ENCODE measurements at places on chromosomes 4 and X.

- no peak for DNase-seq
These were observed 291.5 kb upstream of the BOD1L1 start for GRCh38 chr4:13918991-13919441.

GRCh38 chrX:51155157-51155556 is 177.5 kb upstream of the NUDT10 start:
- no peak for DNase-seq

GRCh38 chr4:79232540-79232939 is 93.3 kb downstream of the NAA11 start:
- DNase-seq = no peak

DNA sequence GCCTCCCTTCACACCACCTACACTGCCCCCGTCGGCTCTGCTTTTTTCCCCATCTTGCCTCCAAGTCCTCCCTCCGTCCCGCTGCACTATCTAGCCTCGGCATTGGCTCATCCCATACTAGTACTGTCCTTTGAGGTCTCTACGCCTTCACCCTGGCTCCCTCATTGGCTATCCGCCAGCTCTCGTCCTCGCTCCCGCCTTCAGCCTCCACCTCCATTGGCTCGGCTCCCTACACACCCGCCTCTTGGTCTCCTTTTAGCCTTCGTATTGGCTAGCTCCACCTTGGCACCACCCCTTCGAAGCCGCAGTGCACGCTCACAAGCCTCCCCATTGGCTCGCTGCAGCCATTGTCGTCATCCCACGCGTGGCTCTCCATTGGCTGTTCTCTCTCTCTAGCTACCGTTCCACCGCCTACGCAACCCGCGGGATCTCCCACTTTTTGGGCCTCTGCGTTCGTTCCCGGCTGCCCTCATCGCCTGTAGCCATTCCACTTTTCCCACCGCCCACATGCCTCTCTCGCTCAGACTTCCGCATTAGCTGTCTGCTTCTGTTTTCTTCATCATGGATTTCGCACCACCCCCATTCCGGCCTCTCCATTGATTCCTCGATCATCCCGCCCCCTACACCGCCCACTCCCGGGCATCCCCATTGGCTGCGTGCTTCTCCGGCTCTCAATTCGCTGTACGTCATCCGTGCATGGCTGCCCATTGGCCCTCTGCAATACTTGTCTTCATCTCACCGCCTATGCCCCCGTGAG is 405 bp upstream of the PPP1R3F start:
- peak; percentile 82 for DNase-seq

- DNase-seq = no peak
These were observed 110.2 kb downstream of the APBB2 start for GRCh38 chr4:41104155-41104554.

GRCh38 chrX:46627062-46627461 is 53.5 kb downstream of the CHST7 start:
- DNase-seq = no peak
